ENCODE measurements at places on chromosomes 13 and 19.

DNA sequence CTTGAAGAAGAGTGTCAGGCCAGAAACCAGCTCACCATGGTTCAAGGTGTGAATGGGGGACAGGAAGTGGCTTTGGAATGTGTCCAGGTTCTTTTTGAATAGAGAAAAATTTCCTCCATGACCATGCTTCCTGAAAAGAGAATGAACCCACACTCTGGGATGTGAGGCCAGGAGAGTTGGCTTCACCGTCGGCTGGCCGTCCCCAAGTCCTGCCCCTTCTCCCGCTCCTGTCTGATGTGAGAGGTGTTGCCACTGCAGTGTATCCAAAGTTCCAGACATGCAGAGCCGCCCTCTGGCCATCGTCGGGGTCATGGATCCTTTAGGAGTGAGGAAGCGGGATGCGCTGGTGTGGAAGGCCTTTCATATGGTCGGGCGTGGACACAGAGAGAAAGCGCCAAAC, 101.2 kb downstream of the COL4A2 start:
- no peak for DNase-seq

DNA sequence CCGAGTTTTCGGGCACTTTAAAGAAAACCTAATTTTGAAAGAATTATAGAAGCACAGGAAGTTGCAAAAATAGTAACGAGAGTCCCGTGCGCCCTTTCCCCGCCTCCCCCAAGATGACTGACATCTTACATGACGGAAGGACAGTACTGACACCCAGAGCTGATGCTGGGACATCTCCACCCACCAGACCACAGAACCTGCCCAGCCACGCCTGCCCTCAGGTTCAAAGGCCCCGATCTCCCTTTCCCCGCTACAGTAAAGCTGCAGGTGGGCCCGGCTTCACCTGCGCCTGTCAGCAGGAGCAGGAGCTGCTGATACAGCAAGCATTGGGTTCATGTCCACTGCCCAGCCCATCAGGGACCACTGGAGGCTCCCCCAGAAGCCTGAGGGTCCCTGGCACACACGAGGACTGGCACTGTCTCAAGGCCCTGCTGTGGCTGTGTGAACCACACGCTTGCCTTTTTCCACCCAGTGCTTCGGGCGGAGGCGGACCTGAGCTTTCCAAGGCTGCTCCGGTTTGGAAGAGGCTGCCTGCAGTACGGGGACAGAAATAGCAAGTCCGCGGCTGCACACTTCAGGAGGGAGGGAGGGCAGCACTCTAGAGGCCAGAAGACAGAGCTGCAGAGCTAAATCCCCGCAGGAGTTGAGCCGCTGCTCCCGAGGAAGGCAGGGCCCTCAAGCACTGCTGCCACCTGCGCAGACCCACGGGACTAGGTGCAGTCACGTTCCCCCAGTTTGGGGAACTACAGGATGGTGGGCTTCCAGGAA, 8.7 kb downstream of the MAP2K2 start:
- peak; percentile 78 for DNase-seq

DNA sequence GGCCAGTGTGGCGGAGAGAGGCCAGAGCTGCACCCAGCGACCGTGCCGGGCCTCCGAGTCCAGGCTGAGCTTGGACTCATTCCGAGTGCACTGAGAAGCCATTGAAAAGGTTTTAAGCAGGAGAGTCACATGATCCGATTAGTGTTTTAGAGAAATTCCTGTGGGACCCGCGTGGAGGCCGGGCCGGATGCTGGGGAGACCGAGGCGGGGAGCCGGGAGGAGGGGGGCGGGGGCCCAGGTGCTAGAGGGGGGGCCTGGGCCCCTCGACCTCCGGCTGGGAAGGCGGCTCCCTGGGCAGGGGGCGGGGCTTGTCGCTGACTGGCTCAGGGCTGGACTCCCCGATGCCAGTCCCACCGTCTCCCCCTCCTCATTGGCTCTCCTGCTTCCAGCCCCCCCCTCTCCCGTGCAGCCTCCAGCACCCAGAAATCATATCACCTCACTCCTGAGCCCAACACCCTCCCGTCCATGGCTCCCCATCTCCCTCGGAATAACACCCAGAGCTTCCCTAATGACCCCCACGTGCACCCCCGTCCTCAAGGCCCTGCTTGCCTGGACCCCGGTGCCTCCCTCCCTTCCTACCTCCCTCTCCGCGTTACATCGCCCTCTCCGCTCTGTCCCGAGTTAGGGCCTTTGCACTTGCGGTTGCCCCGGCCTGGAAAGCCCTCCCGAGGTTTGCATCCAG, 5.2 kb upstream of the ZNF579 start:
- DNase-seq, result peak; percentile 81

GRCh38 chr19:27767234-27767633, 1445.7 kb downstream of the UQCRFS1 start:
- no peak for DNase-seq

GRCh38 chr13:62292714-62293480, 877.2 kb upstream of the PCDH20 start:
- DNase-seq, result no peak

DNA sequence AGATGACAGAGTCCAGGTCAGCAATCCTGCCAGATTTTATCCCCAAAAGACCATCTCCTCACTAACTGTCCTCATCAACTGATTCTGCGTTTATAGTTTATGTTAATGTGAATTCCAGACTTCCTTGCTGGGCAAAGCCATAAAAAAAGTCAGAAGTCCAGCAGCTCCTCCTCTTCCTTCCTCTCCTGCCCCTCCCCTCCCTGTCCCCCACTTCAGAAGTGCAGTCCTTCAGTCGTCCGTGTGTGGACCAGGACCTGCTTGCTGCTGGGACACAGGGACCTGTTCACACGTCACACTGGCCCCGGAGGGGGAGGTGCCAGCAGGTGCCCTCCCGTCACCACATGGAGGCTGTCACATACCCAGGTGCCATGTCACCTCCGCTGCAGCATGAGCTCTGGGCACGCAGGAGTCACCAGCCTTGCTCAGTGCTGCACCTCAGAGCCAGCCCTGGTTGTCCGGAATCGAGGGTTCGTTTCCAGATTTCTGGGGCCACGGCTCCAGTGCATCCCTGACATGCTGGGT, 4.0 kb upstream of the MCF2L start:
- DNase-seq, result no peak

DNA sequence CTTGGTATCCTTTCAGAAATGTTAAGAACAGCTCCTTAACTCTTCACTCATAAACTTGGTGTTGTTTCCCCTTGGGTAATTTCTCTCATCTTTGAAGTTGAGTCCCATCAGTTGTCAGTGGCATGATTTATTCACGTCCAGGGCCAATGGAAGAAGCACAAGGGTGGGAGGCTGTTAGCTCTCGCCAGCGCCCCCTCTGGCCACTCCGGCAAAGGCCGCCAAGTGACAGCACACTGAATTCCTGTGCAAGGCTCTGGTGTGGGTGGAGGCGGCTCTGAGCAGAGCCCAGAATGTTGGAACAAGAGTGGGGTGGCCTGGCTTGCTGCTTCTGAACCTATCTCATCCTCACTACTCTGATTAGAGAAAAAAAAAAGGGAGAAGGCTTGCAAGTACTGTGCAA, 13.1 kb upstream of the MEDAG start:
- DNase-seq, result no peak

DNA sequence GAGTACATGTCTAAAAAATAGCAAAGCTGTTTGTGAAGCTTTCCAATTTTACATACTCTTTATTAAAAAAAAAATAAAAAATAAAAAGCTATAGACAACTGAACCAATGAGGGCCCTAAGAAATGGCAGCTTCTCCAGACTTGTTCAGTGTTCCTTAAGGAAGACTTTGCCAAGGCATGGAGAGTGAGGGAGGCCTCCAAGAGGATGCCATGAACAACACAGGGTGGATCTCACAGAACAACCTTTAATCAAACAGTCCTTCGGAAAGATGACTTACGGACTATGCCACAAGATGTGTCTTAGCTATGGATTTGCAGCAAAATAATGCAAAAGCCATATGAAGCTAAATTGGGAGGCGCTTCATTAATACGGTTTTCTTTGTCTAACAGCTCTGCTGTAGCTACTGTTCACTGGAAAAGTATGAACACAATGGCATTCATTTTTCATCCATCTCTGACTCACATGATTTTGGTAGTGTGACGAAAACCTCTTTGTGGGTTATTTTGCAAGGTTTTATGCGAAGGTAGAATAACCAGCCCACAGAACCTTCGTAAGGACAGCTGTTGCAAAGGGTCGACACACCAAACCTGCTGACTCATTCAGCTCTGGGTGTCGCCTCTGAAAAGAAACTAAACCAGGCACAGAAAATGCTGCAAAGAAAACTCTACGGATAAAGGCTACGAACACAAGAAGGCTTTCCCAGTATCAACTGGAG, 27.7 kb downstream of the EFNB2 start:
- DNase-seq, result no peak

DNA sequence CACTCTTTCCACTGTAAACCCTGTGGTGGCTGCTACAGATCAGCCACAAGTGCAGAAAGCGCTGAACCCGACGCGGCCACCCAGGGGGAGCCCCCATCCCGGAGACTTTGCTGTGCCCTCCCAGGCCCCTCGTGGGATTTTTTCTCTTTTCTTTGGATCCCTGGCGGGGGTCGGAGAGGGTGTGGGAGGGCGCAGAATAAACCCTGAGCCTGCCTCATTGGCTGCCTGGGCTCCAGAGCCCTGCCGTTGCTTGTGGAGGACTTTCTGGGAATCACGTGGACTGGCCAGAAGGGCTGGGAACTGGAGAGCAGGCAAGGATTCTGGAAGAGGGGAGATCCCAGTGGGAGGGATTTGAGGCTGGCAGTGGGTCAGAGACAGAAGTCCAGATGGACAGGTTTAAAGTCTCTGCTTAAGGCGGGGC, 24.9 kb downstream of the GADD45B start:
- DNase-seq, result no peak

- no peak for DNase-seq
Observed at GRCh38 chr13:61824168-61824567, 408.5 kb upstream of the PCDH20 start.

All from activated CD8-positive, alpha-beta memory T cell treated with anti-CD3 and anti-CD28 coated beads for 24 hours (primary cell).